Activated CD4-positive, alpha-beta memory T cell treated with anti-CD3 and anti-CD28 coated beads for 36 hours (primary cell): ENCODE measurements at places on chromosomes 1 and 21. TPM values are rescaled to one million over a fixed set of nuclear protein-coding genes. Genes with fewer than 3 reads are reported as not detected.

GRCh38 chr1:193229136-193229535 is 42.7 kb upstream of the B3GALT2 start:
- no peak overlapping the region for H3K27ac ChIP-seq
- H3K4me1 ChIP-seq, result peaks cover 10% of the 10 kb centered on the region
- no peak overlapping the region for H3K4me3 ChIP-seq
- H3K36me3 ChIP-seq, result peaks cover 25% of the 10 kb centered on the region
- DNase-seq, result no peak
- no peaks in the 10 kb centered on the region for H3K27me3 ChIP-seq

NR0B2 gene
- not detected for total RNA-seq

DNA sequence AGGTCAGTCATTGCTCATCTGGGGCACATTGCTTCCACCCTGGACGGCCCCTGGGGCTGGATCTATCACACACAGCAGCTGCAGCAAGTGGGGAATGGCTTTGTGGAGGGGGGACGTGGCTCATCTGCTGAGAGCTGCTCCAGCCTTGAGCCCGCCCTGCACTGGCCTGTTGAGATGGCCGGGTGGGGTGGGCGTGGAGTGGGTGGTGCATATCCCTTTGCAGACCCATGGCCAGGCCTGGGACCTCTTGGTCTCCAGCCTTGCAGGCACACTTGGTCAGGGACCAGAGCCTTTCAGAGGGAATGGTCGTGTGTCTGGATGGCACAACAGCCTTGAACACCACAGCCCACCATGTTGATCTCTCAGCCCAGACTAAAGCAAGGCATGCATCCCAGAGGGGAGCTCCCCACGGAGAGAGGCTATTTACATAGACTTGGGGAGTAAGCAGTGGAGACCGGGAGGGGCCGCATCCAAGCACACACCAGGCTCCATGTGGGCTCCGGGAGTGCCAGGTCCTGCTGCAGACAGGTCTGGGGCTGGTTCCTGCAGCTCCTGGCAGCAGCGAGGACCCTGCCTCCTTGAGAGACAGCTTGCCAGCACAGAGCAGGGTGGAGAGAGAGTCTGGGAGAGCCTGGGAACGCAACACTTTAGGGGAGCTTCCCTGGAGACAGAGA is 52.8 kb upstream of the SELENON start:
- no peaks in the 10 kb centered on the region for H3K36me3 ChIP-seq
- no peak overlapping the region for H3K4me3 ChIP-seq
- no peaks in the 10 kb centered on the region for H3K4me1 ChIP-seq
- H3K27ac ChIP-seq, result no peak overlapping the region
- DNase-seq, result no peak

DNA sequence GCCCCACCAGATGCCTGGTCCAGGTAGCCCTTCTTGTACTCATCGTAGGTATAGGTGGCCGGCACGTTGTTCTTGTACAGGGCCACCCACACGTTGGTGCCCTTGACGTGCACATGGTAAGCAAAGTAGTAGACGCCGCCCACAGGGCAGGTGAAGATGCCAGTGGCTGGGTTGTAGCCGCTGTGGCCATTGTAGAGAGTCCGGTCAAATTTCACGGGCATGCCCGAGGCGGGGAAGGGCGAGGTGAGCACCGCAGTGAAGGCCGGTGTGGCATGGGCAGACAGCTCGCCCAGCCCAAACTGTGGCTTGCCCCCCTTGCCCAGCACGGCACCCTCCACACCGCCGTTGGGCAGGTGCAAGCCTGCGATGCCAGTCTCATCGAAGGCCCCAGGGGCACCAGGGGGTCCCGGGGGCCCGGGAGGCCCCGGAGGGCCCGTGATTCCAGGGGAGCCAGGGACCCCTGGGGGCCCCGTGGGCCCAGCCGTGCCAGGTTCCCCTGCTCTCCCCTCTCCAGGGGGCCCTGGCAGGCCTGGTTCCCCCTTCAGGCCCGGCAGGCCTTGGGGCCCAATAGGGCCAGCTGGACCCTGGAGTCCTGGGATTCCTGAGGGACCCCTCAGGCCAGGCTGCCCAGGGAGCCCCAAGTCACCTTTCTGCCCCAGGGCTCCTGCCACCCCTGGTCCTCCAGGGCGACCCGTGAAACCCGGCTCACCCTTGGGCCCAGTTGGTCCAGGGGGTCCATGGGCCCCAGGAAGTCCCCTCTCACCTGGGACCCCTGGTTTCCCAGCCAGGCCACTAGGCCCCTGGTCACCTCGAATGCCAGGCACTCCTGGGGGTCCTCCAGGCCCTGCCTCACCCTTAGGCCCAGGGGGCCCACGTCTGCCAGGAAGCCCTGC is 9.2 kb downstream of the ADPRS start:
- H3K4me3 ChIP-seq, result no peak overlapping the region
- H3K4me1 ChIP-seq, result no peaks in the 10 kb centered on the region
- DNase-seq, result no peak
- H3K27ac ChIP-seq, result no peak overlapping the region

DNA sequence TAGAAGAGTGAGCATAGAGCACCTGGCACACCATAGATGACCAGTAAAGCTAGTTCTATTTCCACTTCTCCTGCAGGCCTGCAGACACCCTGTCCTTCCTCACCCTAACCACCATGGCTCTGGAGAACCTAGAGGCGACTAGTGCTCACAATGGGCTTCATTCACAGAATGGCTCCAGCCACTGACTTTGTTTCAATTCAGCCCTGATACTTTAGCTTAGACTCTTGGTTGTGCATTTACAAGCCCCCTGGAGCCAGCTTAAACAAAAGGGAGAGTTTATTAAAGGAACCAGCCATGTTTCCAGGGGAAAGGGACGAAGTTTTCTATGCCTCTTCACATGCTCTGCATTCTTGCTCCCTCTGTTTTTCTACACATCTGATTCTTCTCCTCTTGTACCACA is 123.7 kb downstream of the NAV1 start:
- H3K36me3 ChIP-seq, result no peaks in the 10 kb centered on the region
- no peaks in the 10 kb centered on the region for H3K4me1 ChIP-seq
- H3K27me3 ChIP-seq, result no peaks in the 10 kb centered on the region
- no peak for DNase-seq
- no peak overlapping the region for H3K27ac ChIP-seq

DNA sequence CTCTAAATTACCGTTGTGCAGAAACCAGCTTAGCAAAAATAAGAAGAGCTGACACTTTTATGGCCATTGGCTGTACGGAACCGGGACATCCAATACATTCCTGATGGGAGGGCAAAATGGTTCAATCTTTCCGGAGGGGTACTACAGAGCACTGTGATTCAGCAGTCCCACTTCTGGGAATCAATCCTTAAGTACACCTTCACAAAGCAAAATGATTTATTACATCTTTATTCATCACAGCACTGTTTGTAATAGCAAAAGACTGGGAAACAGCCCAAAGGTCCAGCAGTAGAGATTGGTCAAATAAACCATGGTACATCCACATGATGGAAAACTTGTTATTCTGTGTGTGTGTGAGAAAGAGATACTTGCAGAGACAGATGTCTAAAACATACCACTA is 9.7 kb downstream of the GNG12 start:
- no peaks in the 10 kb centered on the region for H3K36me3 ChIP-seq
- H3K27me3 ChIP-seq, result peaks cover 8% of the 10 kb centered on the region
- DNase-seq, result no peak

GSTM1 gene
- total RNA-seq, result not detected

PRDM16 gene
- not detected for total RNA-seq

DNA sequence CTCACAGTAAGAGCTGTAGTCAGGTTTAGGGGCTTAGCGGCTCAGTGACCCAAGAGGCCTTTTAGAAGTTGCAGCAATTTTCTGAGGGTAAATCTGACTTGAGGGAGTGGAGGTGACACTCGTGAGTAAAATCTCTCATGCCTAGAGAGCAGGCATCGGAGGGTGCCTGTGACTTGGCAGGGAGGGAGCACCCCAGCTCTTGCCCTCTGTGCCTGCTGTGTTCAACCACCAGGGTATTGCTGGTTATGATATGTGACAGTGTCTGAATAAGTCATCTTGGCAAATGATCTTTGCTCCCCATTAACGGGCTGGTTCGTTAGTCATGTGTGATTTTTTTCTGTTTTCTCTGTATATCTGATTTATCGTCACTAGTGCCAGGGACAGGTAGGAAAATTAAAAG is 5.9 kb downstream of the MAN1C1 start:
- no peak overlapping the region for H3K4me3 ChIP-seq
- peak; percentile 55 for DNase-seq
- H3K27ac ChIP-seq, result no peak overlapping the region

GRCh38 chr1:109919303-109919702 is 8.7 kb downstream of the CSF1 start:
- H3K27ac ChIP-seq, result no peak overlapping the region
- peaks cover 76% of the 10 kb centered on the region for H3K36me3 ChIP-seq
- H3K27me3 ChIP-seq, result no peaks in the 10 kb centered on the region
- H3K4me1 ChIP-seq, result peaks cover 2% of the 10 kb centered on the region

GRCh38 chr1:226420897-226421296 is 13.0 kb upstream of the PARP1 start:
- H3K36me3 ChIP-seq, result no peaks in the 10 kb centered on the region
- DNase-seq, result no peak
- H3K27ac ChIP-seq, result no peak overlapping the region
- peaks cover 6% of the 10 kb centered on the region for H3K4me1 ChIP-seq
- H3K4me3 ChIP-seq, result no peak overlapping the region

DNA sequence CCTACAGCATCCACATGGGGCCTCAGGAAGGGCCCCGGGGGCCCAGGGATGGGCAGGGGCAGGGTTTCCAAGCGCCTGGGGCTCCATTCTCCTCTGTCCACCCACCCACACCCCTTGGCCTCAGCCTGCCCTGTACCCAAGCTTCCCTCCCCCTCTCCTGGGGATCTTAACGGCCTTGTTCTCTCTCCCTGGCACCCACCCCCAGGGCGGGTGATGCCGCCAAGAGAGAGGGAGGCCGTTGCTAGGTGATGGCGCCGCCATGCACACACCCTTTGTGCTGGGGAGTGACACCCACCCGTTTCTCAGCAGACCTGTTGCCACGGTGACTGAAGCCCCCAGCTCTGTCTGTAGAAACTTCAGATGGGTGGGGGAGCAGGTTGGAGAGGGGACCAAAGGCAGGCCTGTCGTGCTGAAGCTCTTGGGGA is 7.6 kb downstream of the GPR37L1 start:
- H3K4me1 ChIP-seq, result no peaks in the 10 kb centered on the region
- H3K36me3 ChIP-seq, result peaks cover 3% of the 10 kb centered on the region
- H3K4me3 ChIP-seq, result no peak overlapping the region
- no peaks in the 10 kb centered on the region for H3K27me3 ChIP-seq
- DNase-seq, result no peak
- no peak overlapping the region for H3K27ac ChIP-seq

FOXO6 gene
- total RNA-seq, result 0.19 TPM

DNA sequence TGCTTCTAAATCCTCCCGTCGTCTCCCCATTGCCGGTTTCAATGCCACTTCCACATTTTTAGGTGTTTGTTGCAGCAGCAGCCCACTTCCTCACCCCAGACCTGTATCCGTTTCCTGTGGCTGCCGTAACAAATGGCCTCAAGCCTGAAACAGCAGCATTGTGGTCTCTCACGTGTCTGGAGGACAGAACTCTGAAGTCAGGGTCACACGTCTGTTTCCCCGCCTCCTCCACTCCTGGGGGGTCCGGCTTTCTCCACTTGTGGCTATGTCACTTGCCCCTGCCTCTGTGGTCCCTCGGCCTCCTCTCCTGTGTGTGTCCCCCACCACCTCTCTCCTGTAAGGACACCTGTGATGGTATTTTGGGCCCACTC is 21.8 kb downstream of the TRPM2 start:
- no peak overlapping the region for H3K27ac ChIP-seq
- no peak overlapping the region for H3K4me3 ChIP-seq
- DNase-seq, result peak; percentile 45

FMOD gene
- total RNA-seq, result 0.95 TPM

DNA sequence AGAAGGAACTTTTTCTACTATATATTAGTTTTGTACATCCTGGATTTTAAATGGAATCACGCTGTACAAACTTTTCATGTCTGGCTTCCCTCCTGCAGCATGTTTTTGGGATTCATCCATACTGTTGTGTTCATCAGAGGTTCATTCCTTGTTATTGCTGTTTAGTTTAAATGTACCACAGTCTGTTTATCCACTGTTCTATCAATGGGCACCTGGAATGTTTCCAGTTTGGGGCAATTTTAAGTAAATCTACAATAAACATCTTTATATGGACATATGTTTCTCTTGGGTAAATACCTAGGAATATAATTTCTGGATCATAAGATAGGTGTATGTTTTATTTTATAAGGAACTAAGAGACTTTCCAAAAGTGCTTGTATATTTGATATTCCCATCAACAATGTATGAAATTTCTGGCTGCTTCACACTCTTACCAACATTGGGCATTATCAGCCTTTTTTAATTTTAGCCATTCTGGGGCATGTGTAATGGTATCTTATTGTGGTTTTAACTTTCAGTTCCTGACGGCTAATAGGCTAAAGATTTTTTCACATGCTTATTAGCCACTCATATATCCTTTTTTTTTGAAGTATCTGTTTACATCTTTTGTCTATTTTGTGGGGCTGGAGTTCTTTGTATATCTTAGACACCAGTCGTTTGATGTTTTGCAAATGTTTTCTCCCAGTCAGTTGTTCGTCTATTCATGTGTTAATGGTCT is 48.8 kb downstream of the RPS6KC1 start:
- peaks cover 21% of the 10 kb centered on the region for H3K36me3 ChIP-seq
- no peak overlapping the region for H3K4me3 ChIP-seq
- H3K4me1 ChIP-seq, result peaks cover 11% of the 10 kb centered on the region
- no peaks in the 10 kb centered on the region for H3K27me3 ChIP-seq
- no peak overlapping the region for H3K27ac ChIP-seq
- no peak for DNase-seq

- no peak for DNase-seq
- H3K27me3 ChIP-seq, result no peaks in the 10 kb centered on the region
- H3K4me1 ChIP-seq, result no peaks in the 10 kb centered on the region
- no peak overlapping the region for H3K4me3 ChIP-seq
- peaks cover 10% of the 10 kb centered on the region for H3K36me3 ChIP-seq
Observed at GRCh38 chr1:62058956-62059355, 135.7 kb upstream of the L1TD1 start.

ACP6 gene
- total RNA-seq, result 12.5 TPM
